ENCODE measurements at places on chromosomes 11 and 22. TPM values are rescaled to one million over a fixed set of nuclear protein-coding genes. Genes with fewer than 3 reads are reported as not detected.

The ACR gene
- total RNA-seq: not detected

The OR8D1 gene
- not detected for total RNA-seq

The PTPN5 gene
- not detected for total RNA-seq

The EHF gene
- total RNA-seq: 286 TPM

The KRTAP5-9 gene
- not detected for total RNA-seq

The KRTAP5-3 gene
- total RNA-seq: not detected

The PHLDB1 gene
- 30.3 TPM for total RNA-seq

The KIAA1671 gene
- 63.1 TPM for total RNA-seq

The PLAAT4 gene
- 269 TPM for total RNA-seq

The C11orf87 gene
- not detected for total RNA-seq
